ENCODE measurements at places on chromosomes 4 and X.

DNA sequence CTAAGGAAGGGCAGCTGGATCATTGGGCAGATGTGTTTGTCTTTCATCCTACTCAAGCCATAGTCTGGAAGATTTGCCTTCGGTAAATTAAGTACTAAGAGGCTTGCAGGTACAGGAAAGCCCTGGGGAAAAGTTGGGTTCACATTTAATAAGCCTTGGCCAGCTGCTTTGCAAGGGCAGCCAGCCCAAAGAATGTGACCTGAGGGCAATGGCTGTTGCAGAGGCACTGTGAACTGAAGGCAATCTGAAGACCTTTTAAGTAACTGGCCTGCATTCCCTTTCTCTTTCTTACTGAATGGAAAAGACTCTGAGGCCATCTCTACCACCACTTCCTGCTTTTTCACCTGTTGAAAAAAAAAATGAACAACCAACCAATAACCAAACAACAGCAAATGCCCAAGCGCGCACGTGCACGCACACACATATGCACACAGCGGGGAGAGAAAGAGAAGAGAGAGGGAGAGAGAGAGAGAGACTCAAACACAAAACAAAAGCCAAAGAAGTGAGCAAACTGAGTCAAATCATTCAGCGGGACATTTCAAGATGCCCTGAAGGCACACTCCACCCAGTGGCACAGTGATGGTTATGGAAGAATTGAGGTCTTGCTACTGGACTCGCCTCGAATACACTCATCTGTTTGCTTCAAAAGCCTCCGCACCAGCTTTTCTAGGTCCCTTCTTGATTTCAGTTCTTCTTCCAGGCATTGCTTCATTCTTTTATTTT, 19.6 kb downstream of the CD40LG start:
- DNase-seq = no peak

GRCh38 chrX:73831500-73831899, 268.5 kb downstream of the CHIC1 start:
- DNase-seq = no peak

- peak; percentile 75 for DNase-seq
These were observed 343.5 kb downstream of the RAPGEF2 start for GRCh38 chr4:159446266-159446976.

DNA sequence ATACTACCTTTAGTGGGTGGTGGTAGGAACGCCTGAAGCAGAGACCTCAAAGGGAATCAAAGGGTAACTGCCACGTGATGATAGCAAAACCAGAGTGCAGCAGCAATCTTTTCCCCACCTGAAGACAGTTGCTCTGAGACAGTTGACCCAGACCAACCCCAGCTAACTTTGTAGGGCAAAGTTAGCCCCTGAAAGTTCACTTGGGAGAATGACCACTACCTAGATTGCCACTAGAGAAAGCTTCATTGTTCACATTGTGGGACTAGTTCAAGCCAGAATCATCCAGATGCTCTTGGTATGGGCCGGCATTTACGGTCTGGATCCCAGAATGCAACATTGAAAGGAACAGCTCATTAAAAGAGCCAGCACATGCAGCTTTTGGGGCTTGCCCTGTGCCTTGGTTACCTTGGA, 4.1 kb downstream of the SEPTIN6 start:
- no peak for DNase-seq

- no peak for DNase-seq
These were observed 41.1 kb downstream of the DCUN1D4 start for GRCh38 chr4:51884055-51884454.

GRCh38 chrX:130974323-130974722, 71.3 kb upstream of the ENOX2 start:
- no peak for DNase-seq

DNA sequence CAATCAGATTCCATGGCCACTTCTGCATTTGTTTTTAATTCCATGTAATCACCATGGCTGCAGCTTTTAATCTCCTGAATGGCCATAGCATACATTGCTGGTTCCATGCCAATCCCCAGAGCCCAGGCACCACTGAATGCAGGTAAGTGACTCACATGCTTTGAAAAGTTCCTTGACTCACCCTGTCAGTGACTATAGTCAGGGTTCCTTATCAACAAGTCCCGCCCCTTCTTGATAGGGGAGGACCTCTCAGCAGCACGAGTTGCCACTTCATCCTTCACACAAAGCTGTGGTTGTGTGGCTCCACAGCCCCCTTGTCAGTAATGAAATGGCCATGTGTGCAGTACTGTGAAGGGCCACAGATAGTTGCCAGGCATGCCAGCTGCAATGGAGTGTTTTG, 516.6 kb downstream of the PPARGC1A start:
- peak; percentile 88 for DNase-seq

DNA sequence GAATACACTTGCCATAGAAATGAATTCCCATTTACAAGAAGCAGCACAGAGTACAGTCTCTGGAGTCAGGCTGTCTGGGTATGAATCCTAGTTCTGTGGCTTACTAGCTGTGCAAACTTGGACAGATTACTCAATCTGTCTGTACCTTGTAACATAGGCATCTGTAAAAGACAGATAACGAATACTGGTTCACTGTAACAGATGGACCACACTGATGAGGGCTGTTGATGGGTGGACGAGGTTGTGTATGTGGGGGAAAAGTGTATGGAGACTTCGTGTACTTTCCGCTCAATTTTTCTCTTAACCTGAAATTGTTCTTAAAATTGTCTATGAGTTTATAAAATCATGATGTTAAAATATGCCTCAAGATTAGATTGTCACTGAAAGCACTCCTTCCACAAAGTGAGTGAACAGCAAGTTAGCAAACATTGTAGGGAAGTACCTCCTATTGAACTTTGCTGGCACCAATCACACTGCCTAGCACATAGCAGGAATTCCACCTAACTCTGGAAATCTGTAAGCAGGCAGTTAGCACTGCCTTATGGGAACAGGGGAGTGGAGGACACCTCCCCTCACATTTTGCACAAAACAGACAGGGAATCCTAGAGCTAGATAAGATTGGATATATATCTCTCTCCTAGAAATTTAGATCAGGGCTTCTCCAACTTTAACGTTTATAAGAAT, 6.5 kb upstream of the EXOSC9 start:
- DNase-seq = no peak

DNA sequence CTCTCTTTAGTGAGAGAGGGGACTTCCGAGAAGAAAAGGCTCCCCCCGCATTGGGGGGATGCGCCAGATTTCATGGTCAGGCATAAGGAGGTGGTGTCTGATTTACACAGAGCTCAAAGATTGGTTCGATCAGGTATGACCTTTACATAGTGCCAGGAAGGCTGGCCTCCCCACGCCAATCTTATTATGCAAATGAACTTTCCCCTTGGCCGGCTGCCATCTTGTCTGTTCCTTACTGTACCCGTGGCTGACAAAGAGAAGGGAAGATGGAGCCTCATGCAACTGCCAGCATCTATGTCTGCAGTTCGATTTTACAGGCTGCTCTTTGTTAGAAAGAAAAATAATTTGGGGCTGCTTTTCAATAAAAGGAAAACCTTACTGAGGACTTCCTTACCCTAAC, 197.2 kb downstream of the GPM6A start:
- no peak for DNase-seq

- DNase-seq = peak; percentile 0
These were observed 156.2 kb upstream of the SLC7A11 start for GRCh38 chr4:138398322-138398721.

- DNase-seq = no peak
These were observed 429.7 kb downstream of the MAPK10 start for GRCh38 chr4:85929961-85930665.

DNA sequence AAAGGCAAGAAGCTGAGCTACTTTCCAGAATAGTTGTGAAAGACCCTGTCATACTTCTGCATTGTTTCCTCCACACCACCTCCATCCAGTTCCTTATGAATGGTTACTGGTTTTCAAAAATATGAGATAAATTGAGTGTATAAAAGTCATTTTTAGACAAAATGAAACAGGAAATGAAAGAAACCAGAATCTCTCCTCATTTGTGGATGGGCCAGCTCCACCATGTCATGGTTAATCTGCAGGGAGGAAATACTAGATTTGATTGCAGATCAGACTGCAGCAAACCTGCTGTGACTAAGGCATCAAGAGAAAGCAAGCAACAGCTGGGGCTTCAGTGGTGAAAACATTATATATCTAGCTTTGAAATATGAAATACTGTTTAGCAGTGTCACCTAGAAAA, 23.8 kb downstream of the F9 start:
- no peak for DNase-seq

DNA sequence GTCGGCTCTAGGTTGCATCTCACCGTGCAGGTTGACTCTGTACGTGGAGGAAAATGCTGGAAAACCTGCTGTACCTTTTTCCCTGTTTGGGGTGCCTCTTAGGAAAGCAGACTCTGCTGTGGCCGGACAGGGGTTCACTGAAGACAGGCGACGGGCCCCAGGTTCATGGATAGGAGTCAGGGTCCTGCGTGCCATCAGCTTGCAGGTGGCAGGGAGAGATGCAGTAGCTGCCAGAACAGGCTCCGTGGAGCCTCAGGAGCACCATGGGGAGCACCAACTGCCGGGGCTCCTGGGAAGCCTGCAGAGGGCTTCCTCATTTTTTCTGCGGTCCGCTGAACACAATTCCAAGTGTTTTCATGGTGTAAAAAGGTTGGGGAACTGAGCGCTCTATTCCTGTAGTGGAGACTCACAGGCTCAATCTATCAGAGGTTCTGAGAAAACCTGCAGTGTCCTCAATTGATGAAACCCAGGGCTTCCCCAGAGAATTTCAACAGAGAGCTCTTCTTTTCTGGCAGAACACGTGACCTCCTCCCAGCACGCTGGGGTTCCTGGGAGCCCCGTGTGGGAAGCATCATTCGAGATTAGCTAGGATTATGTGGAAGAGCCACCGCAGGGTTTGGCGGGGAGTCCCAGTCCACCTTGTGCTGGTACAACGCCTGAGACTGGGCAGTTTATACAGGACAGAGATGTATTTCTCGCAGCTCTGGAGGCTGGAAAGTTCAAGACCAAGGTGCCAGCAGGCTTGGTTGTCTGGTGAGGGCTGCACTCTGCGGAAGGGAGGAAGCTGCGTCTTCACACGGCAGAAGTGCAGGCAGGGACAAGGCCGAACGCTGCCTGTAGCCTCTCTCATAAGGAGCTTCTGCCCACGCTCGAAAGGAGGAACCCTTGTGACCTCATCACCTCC, 1.6 kb downstream of the HTRA3 start:
- DNase-seq = no peak

DNA sequence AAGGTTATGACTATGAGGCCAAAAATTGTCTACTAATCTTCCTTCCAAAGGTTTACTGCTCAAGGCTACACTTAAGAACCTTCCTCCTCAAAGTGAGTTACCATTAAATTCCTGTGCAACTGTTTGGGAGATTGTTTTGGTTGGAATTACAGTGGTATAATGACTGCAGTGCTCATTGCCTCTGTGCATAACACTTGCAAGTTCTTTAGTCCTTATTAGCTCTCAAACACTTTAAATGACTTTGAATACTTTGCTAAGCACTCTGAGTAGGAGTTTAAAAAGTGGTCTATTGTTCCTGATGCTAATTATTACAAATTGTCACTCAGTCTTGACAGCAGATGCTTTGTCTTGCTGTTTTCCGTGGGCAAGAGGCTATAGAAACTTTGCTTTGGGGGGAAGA, 422.8 kb upstream of the PABPC4L start:
- DNase-seq = no peak

- DNase-seq = no peak
These were observed 725.7 kb upstream of the TENM3 start for GRCh38 chr4:181517491-181517890.

GRCh38 chr4:15740764-15741404, 37.2 kb upstream of the CD38 start:
- no peak for DNase-seq

GRCh38 chr4:5203309-5203992, 152.2 kb downstream of the STK32B start:
- DNase-seq = no peak

GRCh38 chr4:130545596-130545995, 1449.6 kb downstream of the C4orf33 start:
- peak; percentile 5 for DNase-seq

DNA sequence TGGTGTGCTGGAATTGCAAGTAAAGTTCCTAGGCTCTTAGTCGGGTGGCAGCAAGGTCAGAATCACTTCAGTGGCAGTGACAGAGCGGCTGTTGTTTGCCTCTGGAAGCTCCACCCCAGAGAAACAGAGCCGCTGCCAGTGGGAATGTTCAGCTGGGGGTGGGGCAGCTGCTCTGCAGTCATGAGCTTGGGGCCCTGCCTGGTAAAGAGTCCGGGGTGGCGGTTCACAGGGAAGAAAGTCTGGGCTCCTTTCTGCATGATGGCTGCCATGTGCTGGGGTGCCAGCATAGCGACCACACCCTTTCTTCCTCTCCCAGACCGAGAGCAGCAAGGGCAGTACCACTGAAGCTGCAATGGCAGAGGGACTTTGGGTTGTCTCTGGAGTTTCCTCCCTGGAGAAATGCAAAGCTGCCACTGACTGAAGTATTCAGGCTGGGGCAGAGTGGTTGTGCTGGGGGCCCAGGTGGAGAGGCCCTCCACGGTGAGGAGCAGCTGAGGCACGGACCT, 108.8 kb upstream of the CENPE start:
- no peak for DNase-seq

GRCh38 chr4:102935716-102936115, 66.9 kb downstream of the CISD2 start:
- no peak for DNase-seq

GRCh38 chrX:84046403-84046984, 141.5 kb downstream of the RPS6KA6 start:
- peak; percentile 48 for DNase-seq

GRCh38 chr4:37646247-37646646, 39.9 kb downstream of the RELL1 start:
- no peak for DNase-seq

- no peak for DNase-seq
These were observed 984.0 kb upstream of the TENM3 start for GRCh38 chr4:181259081-181259709.

- DNase-seq = no peak
These were observed 11.5 kb downstream of the HAND2 start for GRCh38 chr4:173518425-173519102.

DNA sequence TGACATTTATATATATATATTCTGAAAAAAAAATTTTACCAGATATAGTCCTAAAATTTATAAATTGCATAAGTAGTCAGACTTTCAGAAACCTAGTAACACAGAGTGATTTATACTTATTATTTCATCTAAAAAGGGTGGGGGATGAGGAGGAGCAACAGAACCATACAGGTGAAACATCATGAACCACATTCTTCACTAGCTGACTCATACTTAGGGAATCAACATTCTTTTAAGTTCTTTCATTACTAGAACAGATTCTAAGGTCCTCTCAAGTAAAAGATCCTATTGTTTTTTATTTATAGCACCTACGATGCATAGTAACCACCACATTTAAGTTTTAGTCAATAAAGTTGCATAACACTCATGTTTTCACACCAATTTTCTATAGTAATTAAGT, 166.1 kb downstream of the LRBA start:
- peak; percentile 24 for DNase-seq
